ENCODE measurements at places on chromosomes 5 and 9.
A peak's percentile ranks its signal among the peaks of the same experiment; 100 is the strongest.

GRCh38 chr5:123659011-123659410 is 147.0 kb downstream of the CSNK1G3 start:
- no peak for DNase-seq

DNA sequence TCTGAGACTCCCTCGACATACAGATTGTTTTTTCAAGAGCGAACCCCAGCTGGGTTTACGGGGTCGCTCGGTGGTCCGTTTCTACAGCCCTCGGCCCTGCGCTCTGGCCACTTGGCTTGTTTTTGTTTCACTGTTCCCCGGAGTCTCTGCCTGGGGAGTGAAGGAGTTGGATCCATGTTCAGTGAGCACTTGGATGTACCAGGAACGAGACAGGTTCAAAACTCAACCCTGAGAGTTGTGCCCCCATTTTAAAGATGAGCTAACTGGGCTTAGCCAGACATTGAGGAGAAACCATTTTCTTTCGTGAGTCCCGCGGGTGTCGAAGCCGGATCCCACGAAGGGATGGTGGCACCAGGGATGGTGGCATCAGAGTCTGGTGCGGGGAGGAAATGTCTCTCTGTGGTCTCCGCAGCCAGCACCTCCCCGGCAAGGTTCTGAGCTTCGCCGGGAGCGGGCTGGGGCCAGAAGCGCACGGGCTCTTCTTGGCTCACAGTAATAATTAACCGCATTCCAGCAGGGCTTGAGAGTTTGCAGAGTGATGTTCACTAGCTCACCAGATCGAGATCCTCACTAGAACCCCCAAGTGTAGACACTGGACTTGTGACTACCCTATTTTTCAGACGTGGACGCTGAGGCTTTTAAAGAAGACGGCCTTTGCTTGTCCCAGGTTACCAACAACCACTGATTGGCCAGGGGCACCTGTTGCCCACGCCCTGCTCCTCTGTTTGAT is 1.0 kb downstream of the MSX2 start:
- no peak for DNase-seq

GRCh38 chr9:81819859-81820546 is 108.2 kb upstream of the SPATA31D4 start:
- no peak for DNase-seq

GRCh38 chr5:154642499-154643245 is 112.5 kb upstream of the LARP1 start:
- DNase-seq: no peak

GRCh38 chr5:96080557-96080956 is 118.9 kb upstream of the ELL2 start:
- no peak for DNase-seq

DNA sequence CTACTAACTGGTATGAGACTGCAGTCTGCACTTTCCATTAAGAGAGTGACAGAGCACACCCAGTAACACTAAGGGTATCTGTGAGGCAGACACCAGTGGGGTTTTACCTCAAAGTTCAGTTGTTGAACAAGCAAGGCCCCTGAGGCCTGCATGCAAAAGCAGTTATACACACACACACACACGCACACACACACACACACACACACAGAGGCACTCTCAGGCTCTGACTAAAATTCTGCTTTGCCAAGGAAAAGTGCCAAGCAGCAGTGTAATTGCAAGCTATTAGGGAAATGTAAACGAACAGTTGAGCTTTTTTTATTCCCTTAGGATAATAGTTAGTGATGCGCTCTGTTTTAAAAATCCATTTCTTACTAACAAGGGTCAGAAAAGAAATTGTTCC is 377.1 kb downstream of the SPOCK1 start:
- no peak for DNase-seq

DNA sequence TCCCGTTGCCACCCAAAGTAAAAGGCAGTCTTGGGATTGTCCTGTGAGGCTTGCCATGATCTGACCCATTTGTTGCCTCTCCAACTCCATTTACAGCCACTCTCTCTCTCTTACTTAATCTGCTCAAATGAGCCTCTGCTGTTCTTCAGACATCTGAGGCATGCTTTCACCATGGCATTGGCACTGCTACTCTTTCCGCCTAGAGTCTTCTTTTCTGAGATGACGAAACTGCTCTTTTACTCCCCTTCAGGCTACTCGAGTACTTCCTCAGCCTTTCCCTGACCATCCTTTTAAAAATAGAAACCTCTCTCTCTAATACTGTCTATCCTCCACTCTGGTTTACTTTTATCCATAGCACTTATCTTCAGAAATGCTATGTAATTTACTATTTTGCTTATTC is 9.0 kb downstream of the FOCAD start:
- no peak for DNase-seq

GRCh38 chr9:95229230-95229915 is 88.1 kb downstream of the FANCC start:
- DNase-seq: no peak

GRCh38 chr5:65768723-65769346 is 46.8 kb downstream of the NLN start:
- DNase-seq: no peak

GRCh38 chr5:90894866-90895420 is 336.3 kb downstream of the ADGRV1 start:
- DNase-seq: no peak

- no peak for DNase-seq
These were observed 106.2 kb downstream of the CEMIP2 start for GRCh38 chr9:71662082-71662481.

GRCh38 chr9:137453643-137454081 is 5.5 kb downstream of the NSMF start:
- DNase-seq: peak; percentile 64

GRCh38 chr9:130824643-130825350 is 10.3 kb upstream of the ABL1 start:
- DNase-seq: no peak

DNA sequence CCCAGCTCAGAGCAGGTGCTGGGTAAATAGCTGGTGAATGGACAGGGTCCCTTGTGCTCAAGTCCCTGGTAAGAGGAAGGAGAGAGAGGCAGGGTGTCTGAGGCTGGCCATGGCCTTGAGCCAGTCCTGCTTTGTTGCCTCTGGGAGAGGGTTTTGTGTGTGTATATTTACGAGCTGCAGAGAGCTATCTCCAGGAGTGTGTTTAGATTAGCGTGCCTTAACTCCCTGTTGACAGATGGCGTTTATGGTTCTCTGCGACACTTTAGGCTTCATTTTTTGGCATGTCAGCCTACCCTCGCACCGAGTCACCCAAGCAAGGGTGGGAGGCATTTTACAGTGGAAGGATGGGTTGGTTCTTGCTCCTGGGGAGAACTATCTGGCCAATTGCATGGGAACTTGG is 22.2 kb downstream of the HMCN2 start:
- no peak for DNase-seq

DNA sequence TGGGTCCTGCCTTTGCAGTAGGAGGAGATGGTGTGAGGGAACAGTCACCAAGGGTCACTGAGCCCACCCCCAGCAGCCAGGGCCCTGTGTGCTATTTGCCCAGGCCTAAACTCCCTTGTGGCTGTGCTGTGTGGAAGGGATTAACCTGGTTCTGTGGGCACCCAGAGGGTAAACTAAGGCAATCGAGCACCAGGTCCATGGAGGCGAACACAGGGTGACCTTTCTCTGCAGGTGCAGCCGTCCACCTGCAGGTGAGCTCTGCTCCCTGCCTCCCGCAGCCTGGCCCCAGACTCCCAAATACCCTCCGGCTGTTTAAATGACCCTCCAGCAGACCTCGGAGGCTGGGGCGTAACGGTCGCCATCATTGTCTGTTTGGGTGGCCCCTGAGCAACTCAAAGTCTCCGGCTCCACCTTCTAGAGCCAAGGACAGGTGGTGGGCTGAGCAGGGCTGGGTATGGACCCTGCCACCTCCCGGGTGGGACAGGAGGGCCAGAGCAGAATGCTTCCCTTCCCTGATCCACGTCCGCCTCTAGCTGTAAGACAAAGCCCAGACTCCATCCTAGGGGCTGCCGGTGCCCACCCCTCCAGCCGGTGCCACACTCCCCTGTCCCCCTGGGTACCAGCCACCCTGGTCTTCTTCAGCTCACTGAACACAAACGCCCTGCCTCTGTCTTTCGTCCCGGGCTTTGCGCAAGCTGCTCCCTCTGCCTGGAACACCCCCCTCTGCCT is 34.1 kb upstream of the FIBCD1 start:
- no peak for DNase-seq

- no peak for DNase-seq
These were observed 30.9 kb upstream of the WWC1 start for GRCh38 chr5:168260353-168261226.

DNA sequence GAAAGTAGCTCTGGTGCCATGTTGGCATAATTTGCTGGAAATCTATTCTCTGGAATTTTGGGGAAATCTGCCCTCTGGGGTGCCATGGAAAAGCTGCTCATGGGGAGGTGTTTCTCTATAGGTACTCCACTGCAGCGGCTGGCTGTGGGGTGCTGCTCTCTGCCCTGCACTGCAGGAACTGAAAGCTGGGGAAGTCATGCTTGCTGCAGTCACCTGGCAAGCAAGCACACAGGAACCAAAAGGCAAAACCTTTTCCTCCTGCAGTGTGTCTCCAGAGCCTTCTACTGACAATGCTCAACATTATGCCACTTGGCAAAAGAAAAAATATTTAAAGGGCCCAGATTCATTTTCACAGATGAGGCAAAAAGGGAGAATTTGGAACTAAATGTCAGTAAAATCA is 25.8 kb upstream of the CARNMT1 start:
- no peak for DNase-seq

- DNase-seq: no peak
These were observed 491.2 kb upstream of the TLE4 start for GRCh38 chr9:79080536-79080935.

- no peak for DNase-seq
These were observed 22.7 kb upstream of the SSBP2 start for GRCh38 chr5:81773574-81773973.

DNA sequence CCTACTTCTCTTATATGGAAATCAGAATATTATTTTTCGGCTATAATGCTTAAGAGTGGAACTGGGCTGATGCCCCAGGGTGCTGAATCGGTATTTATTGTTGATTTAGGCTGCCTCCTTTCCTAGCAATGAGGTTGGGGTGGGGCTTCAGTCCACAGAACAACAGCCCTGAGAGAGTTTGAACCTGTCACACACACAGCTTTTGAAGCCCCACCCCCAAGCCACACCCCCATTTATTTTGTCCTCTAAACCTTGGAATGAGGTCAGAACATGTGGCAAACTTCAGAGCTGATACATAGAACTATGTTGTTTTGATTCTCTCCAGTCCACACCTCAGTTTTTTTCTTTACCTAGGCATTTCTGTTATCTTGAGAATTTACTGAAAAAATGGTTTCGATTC is 51.7 kb upstream of the CAMK4 start:
- DNase-seq: no peak

GRCh38 chr9:14670718-14671117 is 22.5 kb downstream of the ZDHHC21 start:
- DNase-seq: no peak

DNA sequence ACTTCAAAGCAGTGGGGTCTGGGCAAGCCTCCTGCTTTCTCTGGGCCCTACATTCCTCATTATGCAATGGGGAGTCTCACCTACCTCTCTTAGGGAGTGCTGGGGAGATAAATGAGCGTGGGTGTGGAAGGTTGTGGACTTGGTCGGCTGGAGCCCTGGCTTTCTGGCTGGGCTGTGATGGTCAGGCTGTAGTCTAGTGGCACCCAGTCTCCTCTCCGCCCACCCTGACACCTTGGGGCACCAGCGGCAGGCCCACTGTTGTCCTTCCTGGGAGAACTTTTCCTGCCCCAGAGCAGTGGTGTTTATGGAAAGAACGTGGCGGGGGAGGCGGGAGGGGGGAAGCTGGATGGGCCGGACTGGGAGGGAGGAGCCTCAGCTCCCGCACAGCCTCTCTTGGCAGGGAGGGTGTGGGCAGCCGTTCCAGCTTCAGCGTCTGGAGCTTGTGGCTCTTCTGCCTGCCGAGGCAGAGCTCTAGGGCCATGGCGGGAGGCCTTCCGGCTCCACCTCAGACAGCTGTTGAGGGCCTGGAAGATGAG is 4.1 kb downstream of the PTGS1 start:
- DNase-seq: no peak

GRCh38 chr5:37816883-37817282 is 23.0 kb downstream of the GDNF start:
- no peak for DNase-seq

GRCh38 chr5:80672140-80672736 is 17.5 kb upstream of the DHFR start:
- DNase-seq: peak; percentile 66

- no peak for DNase-seq
These were observed 104.2 kb downstream of the SNX18 start for GRCh38 chr5:54621709-54622108.

- DNase-seq: no peak
These were observed 251.8 kb upstream of the DMRT1 start for GRCh38 chr9:589723-590122.

- no peak for DNase-seq
These were observed 139.4 kb downstream of the ATG10 start for GRCh38 chr5:82111191-82111590.

DNA sequence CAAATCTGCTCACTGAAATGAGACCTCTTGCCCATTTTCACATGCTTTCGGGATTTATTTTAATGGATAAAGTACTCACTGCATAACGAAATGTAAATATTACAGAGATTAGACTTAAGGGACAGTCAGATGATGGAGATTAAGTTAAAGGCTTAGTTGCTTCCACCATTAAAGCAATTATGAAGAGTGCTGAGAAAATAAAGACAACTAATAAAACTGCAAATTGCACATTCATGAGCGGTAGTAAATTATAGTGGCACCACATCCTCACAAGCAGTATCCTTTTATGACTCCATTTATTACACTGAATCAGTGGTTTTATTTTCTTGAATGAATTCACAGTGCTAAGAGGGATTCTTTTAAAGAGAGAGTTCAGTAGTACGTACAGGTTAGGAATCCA is 76.2 kb upstream of the TMED7 start:
- DNase-seq: no peak

DNA sequence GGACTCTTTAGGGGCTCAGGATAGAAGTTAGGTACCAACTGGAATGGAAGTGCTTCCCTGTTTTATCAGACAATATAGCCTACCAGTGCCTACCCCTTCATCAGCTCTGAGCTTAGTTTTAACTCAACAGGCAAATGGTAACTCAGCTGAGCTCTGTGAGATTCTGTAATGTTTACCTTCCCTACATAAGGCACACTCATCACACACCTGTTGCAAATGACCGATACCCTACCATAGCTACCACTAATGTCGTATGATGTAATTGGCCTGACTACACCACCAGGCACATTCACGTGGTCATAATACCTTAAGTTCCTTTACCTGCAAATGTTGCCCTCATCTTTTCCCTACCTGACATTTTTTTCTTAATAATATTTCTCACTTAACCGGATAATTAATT is 254.8 kb downstream of the ADGRV1 start:
- DNase-seq: no peak

DNA sequence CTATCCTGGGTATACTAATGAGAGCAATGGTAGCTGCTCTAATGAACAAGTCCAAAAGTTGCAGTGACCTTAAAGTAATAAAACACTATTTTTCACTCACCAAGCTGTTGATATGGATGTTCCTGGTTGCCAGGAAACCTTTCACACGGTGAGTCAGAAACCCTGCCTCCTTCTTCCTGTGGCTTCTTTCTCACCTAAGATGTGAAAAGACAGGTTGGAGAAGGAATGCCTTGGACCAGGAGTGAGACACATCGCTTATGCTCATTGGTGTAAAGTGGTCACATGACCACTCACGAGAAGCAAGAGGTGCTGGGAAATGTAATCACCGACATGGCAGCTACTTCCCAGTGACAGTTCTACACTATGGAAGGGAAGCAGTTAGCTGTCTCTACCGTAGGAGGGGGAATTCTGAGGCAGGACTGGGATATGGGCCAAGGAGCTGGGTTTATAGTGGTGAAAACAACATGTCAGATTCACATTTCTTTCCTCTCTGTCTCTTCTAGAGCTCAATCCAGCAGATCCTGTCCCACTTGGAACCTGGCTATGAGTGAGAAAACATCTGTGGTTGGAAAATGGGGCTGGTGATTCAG is 320.4 kb upstream of the KLF4 start:
- no peak for DNase-seq
